ENCODE measurements at places on chromosomes 2 and 18.

GRCh38 chr2:204720874-204721273 is 175.6 kb downstream of the PARD3B start:
- DNase-seq, result no peak

DNA sequence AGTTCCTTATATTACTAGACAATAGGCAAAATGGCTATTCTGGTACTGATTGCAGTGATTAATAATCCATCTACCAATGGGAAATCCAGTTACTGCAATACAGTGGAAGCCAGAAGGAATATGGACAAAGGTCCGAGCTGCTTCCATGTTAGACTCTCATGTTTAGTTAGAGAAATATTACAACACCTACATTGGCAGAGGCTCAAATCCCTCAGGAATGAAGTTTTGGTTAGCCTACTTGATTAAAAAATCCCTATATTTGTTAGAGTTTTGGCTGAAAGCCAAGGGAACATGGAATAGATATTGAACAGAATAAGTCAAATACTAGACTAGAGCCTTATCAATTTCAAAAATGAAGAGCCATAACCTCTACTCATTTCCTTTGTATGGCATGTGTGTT is 48.5 kb downstream of the ARL6IP6 start:
- no peak for DNase-seq

- DNase-seq, result peak; percentile 7
These were observed 378.8 kb downstream of the SLC4A3 start for GRCh38 chr2:220006152-220006621.

- DNase-seq, result no peak
These were observed 55.4 kb downstream of the KLF7 start for GRCh38 chr2:207110310-207110709.
